ENCODE measurements at places on chromosomes 12 and 14.

- DNase-seq = no peak
Observed at GRCh38 chr12:105858981-105859710, 279.6 kb downstream of the NUAK1 start.

DNA sequence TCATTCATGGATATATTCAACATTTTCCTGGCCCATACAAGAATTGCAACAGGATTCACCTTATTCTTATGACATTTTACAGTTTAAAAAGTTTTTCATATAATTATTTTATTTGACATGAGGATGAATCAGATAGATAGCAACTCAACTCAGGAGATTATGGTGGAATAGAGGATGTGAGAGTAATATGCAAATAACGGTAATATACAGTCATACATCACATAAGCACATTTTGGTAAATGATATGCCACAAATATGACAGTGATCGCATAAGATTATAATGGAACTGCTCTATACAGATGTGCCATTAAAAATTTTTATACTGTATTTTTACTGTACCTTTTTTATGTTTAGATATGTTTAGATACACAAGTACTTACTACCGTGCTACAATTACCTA lies 24.1 kb upstream of the CRADD start:
- no peak for DNase-seq

- no peak for DNase-seq
Observed at GRCh38 chr12:122975790-122976647, 975 bp downstream of the OGFOD2 start.

- peak; percentile 67 for DNase-seq
Observed at GRCh38 chr12:110107369-110108281, 16.5 kb upstream of the IFT81 start.

DNA sequence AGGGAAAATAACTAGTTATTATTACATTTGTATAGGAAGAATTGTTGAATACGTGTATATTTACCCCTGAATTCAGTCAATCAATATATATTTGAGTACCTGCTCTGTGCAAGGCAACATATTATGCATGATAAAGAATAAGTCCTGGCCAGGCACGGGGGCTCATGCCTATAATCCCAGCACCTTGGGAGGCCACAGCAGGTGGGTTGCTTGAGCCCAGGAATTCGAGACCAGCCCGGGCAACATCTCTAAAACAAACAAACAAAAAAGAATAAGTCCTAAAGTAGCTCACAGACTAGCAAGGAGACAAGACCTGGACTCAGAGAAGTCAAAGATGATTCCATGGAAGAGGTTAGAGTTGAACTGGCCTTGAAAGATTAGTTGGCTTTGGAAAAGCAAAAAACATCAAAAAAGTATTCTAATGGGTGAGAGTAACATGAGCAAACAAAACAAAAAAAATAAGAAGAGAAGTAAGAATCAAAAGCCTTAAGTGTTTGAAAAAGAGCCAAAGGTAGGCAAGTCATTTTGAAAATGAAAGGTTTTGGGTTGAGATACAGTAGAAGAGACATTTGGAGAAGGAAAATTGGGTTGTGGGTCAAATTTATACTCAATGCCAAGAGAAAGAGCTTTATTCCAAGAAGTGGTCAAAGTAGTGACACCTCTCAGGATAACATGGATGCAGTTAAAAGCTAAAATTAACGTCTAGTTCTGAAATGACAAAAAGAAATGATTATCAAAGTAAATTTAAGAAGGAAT lies 115.2 kb upstream of the BCAT1 start:
- DNase-seq = no peak

- no peak for DNase-seq
Observed at GRCh38 chr12:116856729-116857128, 24.5 kb downstream of the HRK start.

DNA sequence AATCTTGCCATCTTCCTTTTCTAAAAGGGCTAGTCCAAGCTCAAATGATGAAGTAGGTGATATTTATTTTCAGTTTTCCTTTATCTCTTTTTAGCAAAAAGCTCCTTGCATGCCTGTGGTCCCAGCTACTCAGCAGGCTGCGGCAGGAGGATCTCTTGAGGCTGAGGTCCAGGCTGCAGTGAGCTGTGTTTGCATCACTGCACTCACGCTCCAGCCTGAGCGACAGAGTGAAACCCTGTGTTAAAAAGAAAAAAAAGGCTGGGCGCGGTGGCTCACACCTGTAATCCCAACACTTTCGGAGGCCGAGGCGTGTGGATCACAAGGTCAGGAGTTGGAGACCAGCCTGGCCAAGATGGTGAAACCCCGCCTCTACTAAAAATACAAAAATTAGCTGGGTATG lies 5.0 kb downstream of the TMEM116 start:
- DNase-seq = no peak

- no peak for DNase-seq
Observed at GRCh38 chr12:5430641-5431603, 986 bp upstream of the NTF3 start.

DNA sequence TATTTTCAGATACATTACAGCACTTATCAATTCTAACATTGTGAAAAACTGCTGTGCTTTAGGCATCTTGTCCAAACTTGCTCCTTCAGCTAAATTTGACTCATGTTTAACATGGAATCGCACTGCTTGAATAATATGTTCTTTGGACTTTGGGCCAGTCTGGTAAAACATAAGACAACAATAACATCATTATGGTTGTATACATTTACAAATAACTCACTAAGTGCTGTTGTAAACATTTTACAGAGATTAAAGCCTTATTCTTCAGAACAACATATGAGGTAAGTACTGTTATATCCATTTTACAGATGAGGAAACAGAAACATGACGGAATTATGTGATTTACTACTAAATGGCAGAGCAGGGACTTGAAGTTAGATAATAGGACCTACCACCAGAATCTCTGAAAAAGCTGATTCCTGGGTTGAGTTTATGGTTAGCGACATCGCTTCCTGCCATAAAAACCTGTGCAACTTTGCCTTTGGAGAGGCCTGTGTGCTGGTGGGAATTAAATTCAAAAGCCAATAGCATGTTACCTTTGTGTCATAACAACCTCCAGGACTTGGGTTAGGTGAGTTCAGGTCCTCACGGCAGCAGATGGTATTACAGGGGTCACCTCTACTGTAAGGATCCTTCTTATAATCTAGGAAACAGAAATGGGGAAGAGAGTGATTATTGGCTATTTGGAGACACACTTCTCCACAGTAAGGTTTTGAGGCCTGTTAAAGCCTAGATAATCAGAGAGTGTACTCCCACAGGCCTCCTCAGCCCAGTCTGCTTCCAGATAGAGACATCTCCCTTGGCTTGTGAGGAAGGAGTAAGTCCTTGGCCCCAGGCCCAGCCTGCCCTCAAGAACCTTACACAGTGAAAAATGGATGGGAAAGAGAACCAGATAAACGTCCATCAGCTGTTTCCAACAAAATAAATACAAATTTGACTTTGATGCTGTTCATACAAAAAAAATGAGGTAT lies 61.8 kb downstream of the PLBD1 start:
- no peak for DNase-seq

GRCh38 chr12:67039995-67040860 lies 228.9 kb upstream of the CAND1 start:
- no peak for DNase-seq

DNA sequence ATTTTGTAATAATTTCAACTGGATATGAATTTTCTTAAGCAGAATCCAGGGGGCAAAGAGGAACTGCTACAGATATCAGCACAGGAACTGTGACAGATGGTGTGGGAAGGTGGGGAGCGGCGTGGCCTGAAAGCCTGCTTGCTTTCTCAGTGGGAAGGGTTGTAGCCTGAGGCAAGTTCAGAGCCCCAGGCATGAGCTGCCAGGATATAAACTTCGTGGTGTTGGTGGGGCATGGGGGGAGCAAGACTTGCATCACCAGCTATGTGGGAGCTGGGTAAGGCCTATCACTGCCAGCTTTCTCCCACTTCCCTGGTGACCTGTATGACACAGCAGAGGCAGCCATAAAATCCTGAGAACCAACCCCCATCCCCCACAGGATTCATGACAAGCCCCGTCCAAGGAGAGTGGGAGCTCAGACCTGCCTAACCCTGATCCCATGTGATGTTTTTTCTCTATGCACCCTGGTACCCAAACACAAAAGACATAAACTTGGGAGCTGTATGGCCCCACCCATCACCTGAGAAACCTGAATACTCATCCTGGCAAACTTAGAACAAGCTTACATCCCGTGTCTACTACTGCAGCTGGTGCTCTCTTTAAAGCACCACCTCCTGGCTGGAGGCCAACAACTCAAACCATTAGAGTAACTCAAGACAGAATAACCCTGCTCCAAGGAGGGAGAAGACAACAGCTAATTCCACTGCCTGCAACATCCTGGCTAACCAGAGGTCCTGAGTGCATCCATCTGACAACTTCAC lies 16.5 kb downstream of the CLEC1A start:
- DNase-seq = no peak

DNA sequence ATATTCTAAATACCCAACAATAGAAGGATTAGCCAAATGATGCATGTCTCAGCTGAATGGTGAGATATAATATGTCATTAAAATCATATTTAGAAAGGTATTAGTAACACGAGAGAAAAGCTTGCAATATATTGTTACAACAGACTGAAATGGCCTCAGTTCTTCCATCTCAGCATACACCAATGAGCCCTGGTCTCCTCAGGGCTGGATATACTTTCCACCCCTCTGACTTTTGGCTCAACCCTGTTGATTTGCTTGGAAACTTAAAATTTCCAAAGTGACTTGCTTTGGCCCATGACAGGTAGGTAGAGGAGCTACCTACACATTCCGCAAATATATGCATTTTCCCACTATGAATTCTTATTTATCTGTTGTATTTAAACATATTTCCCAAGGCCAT lies 908.1 kb upstream of the TMEM132C start:
- DNase-seq = no peak

- no peak for DNase-seq
Observed at GRCh38 chr12:28316049-28316448, 125.8 kb downstream of the CCDC91 start.

DNA sequence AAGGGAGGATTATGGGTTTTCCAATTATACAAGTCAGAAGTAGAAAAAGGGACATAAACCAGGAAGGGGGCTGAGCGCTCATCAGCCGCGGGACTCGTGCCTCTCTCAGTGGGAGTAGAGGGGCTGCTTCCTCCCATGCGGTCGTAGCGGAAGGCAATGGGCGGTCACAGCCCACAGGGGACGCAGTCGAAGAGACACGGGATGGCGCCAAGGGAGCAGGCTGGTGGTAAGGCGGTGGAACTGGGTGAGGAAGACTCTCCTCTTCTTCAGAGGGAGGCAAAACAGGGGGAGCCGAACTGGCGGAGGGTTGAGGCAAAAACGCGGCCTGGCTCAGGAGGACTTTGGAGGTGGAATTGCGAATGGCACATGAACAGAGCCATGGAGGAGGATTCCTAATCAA lies 677.7 kb downstream of the TMEM121 start:
- no peak for DNase-seq

DNA sequence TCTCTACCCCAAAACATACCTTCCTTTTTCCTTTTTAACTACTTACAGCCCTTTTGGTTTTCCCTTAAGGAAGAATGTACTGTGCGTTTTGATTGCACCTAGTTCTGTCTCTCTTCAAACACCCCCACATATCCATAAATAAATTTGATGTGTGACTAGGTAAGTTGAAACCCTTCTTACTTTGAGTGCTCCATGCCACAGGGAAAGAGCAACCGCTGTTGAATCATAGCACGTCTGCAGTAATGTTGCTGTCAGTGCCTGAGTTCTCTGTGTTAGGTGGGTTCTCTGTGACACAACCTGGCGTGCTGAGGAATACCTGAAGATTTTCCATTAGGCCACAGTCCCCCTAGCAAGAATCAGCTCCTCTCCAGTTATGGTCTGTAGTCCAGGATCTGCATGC lies 102.1 kb downstream of the FIGNL2 start:
- DNase-seq = no peak

DNA sequence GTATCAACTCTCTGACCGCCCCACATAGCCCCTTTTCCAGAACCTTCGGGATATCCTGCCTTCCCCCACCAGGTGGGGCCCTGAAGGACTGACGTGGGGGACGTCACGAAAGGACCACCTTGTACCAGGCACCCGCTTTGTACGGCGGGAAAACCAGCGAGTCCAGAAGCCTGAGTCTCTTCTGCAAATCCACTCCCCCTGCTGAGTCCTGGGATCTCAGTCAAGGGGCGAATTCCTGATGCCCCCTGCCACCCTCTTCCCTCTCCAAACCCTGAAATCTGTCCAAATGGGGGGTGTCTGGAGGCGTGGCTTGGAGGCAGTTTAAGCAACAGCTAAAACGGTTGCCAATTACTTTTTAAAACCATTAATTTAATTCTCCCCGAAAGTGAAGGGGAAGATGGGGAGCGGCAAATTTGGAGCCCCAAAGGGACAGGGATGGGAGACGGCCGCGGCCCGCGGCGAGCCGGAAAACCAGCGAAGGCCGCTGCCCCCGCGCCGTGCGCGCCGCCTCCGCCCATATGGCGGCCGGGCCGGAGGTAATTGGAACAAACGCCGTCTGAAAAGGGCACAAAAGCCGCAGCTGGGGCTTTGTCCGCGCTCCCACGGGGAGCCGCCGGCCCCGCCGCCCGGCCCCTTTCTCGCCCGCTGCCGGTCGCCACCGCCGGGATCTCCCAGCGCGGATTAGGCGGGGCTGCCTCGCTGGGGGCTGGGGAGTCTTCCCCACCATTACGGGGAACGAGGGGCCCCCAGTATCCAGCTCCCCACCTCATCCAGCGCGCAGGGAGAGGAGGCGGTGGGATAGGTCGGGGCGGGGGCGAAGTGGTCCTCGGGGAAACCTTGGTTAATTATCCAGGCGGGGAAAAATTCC lies 6.6 kb downstream of the LHX5 start:
- no peak for DNase-seq

- DNase-seq = no peak
Observed at GRCh38 chr12:32777159-32777558, 21.5 kb upstream of the YARS2 start.

DNA sequence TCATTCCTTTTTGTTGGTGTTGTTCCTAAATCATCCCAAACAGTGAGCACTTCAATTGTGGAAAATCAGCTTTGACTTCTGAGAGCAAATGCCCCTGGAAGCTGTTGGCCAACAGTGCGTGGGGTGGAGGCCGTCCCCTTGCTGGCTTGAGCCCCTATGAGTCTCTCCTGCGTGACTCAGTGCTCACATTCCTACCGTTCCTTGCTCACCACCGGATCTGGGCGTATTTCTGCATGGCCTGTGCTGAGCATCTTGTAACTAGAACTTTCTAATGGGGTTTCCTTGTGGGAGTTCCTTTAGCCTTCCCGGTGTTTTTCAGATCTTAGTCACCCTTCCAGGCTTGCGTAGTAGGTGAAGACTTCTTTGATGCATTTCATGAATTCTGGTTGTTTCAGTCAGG lies 14.7 kb downstream of the SERPINA1 start:
- peak; percentile 92 for DNase-seq

GRCh38 chr14:80776657-80777056 lies 164.9 kb downstream of the CEP128 start:
- DNase-seq = no peak

- DNase-seq = no peak
Observed at GRCh38 chr12:573232-573631, 90.0 kb downstream of the NINJ2 start.

DNA sequence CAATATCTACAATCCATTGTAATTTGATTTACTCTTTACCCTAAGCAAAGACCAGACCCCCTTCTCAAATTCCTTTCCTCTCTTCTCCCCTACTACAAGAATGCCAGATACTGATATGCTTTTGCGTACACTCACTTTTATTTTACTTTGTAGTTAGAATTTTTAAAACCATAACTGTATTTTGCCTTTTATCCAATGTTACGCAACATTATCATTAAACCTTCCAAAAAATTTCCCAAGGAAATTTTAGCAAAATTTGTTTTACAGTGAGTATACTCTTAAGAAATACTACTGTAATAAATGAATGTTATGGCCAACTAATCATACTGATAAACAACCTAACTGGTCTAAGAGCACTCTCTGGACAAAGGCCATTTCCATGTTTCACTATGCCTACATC lies 22.3 kb downstream of the ATP2B1 start:
- DNase-seq = no peak

Data from AG04450 (cell line).